Fibroblast of lung (primary cell): ENCODE measurements at places on chromosomes 7 and 10. TPM values are rescaled to one million over a fixed set of nuclear protein-coding genes. Genes with fewer than 3 reads are reported as not detected.

ZNF853 gene
- 0.66 and 4.4 TPM in 2 replicates for total RNA-seq

IL2RA gene
- total RNA-seq: not detected in 2 replicates

OPN1SW gene
- total RNA-seq: not detected in 2 replicates

CLCN1 gene
- under 0.01 TPM in 2 replicates for total RNA-seq

TRPV5 gene
- not detected in 2 replicates for total RNA-seq

NCF1 gene
- total RNA-seq: under 0.01 TPM in 1 of 2 replicates, not detected in the other

DNA sequence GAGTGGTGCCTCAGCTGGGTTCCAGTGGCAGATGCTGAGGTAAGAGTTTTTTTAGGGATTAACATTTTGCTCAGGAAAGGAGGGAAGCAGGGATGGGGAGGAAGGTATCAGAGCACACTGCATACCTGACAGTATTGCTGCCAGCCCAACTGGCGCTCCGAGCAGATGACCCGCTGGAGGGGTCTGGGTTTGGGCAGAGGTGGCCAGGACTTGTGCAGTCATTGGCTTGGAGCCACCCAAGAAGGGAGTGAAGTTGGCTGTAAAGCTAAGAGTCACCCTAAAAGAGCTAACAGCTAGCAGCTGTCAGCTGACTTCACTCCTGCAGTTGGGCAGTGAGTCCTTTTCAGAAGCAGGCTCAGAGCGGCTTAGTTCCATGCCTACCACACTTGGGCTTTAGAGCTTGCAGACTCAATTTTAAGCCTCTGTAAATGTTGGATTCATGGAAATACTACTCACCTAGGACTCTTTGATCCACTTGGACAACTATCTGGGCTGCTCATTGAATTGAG is 5.8 kb upstream of the ARHGAP22 start:
- no peak overlapping the region for H3K4me3 ChIP-seq
- no peak for DNase-seq
- peaks cover 36% of the 10 kb centered on the region for H3K4me1 ChIP-seq
- H3K36me3 ChIP-seq: no peaks in the 10 kb centered on the region
- no peaks in the 10 kb centered on the region for H3K27me3 ChIP-seq
- no peak overlapping the region for H3K27ac ChIP-seq

DNA sequence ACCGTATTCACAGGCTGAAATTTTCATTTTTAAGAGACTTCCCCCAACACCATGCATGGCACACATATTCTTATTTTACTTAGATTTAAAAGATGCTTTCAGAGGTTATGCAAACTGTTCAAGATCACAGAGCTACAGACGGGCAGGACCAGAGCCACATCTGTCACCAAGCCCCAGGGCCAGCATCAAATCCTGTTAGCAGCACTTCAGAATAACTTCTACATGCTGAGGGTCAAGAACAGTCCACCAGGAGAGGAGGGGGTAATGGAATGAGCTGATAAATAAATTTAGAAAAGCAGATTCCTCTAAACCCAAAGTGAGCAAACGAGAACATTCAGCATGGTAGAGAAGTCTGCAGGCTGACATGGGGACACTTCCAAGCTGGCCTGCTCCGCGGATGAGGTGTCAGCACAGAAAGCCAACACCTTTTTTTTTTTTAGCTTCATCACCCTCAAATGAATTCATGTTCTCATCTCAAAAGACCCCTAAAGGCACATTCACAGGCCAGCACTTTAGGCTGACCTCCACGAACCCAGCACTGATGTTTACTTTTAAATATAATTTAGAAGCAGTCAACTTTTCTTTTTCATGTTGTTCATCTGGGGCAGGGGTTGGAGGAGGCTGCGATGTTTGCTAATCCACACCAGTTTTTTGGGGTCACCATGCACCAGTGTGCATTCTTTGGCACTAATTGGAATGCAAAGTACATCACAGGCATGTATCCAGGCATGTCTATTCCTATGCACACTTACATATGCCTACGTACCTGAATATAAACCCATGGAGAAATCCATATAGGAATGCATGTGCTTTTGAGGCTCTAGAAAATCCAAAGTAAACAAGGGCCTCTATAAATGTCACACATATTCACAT is 249.0 kb downstream of the TNS3 start:
- no peaks in the 10 kb centered on the region for H3K27me3 ChIP-seq
- H3K36me3 ChIP-seq: peaks cover 3% of the 10 kb centered on the region
- no peak overlapping the region for H3K27ac ChIP-seq
- no peak overlapping the region for H3K4me3 ChIP-seq
- H3K4me1 ChIP-seq: peaks cover 30% of the 10 kb centered on the region

- no peaks in the 10 kb centered on the region for H3K4me1 ChIP-seq
- H3K4me3 ChIP-seq: no peak overlapping the region
- no peaks in the 10 kb centered on the region for H3K27me3 ChIP-seq
- no peak overlapping the region for H3K27ac ChIP-seq
- H3K36me3 ChIP-seq: no peaks in the 10 kb centered on the region
- no peak for DNase-seq
Observed at GRCh38 chr7:45617166-45617565, 43.0 kb downstream of the ADCY1 start.

GRCh38 chr10:68501691-68502090 is 25.6 kb downstream of the SLC25A16 start:
- H3K27me3 ChIP-seq: no peaks in the 10 kb centered on the region
- no peak overlapping the region for H3K27ac ChIP-seq
- no peak for DNase-seq

GRCh38 chr7:148918058-148918596 is 34.0 kb upstream of the EZH2 start:
- no peaks in the 10 kb centered on the region for H3K4me1 ChIP-seq
- no peaks in the 10 kb centered on the region for H3K36me3 ChIP-seq
- H3K4me3 ChIP-seq: no peak overlapping the region
- DNase-seq: no peak

DNA sequence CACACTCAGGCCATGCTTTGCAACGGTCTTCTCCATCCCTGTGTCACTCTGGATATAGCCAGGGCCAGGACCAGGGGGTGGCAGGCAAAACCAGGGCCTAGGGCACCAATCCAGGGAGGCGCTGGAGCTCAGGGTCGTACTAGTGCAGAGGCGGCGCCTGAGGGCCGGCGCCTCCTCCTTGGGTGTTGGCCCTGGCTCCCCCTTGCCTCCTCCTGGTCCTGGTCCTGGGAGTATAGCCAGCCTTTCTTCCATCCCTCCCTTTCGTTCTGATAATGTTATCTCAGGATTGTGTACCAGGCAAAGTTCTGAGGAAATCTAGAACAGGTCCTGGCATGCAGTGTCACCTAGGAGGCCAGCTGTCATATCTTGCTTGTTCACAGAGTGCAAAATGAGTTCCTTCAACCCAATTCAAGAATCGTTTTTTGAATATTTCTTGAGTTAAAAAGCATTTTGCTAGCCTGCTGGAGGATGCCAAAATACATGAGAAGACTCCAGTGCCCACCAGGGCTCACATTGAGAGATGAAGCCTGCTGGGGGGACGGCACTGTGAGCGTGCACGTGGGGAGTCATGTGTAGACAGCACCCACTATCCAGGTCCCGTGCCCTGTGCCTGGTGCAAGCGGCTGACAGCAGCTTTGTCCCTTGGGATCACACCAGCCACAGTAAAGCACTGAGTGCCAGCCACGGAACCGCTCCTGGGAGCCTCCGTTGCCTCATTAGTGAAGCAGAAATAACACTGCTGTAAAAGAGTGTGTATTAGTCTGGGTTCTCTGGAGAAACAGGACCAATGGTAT is 106.9 kb upstream of the C7orf33 start:
- H3K36me3 ChIP-seq: no peaks in the 10 kb centered on the region
- no peaks in the 10 kb centered on the region for H3K27me3 ChIP-seq
- H3K27ac ChIP-seq: no peak overlapping the region
- no peak overlapping the region for H3K4me3 ChIP-seq
- H3K4me1 ChIP-seq: no peaks in the 10 kb centered on the region
- no peak for DNase-seq

- no peaks in the 10 kb centered on the region for H3K36me3 ChIP-seq
- no peaks in the 10 kb centered on the region for H3K4me1 ChIP-seq
- DNase-seq: no peak
- H3K4me3 ChIP-seq: no peak overlapping the region
- no peak overlapping the region for H3K27ac ChIP-seq
- no peaks in the 10 kb centered on the region for H3K27me3 ChIP-seq
Observed at GRCh38 chr10:132306343-132306685, 1.4 kb downstream of the STK32C start.

DNA sequence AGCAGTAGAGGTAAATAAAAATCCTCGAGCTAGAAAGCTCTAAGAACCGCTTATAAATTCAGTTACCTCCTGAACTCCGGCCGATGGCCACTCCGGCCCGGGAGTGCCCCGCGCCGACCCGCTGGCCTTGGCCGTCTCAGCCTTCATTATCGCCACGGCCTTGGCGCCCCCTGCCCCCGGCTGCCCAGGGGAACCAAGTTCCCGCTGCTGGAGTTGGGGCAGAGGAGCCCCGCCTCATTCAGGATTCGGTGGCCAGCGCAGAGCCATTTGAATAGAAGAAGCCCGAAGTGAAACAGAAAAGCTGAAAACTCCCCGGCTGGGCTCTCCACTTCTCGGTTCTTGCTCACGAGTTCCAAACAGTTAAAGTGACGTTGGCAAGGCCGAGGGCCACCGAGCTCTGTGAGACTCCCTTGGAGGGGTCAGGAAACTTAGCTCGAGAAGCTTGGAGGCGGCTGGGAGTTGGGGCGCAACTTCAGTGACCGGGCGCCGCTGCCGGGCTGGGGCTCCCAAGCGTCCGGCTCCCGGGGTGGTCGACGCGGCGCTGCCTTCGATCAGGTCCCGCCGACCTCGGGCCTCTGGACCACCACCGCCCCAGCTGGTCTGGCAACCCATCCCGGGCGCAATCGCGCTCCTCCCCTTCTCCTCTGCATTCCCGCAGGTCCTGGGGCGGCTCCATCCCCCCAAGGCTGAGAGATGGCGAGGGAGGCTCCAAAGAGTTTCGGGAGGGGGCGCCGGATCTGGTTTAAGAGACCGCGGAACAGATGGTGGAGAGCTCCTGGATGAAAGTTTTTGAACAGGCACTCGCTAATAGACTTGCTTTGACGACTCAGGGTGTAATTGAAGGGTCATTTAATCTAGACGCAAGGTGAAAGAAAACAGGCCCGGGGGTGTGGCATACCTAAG is 5.8 kb upstream of the FEZF1 start:
- H3K4me3 ChIP-seq: peak overlapping the region; percentile 47
- no peak for DNase-seq
- no peaks in the 10 kb centered on the region for H3K36me3 ChIP-seq
- no peaks in the 10 kb centered on the region for H3K4me1 ChIP-seq

GRCh38 chr7:106279425-106280197 is 5.2 kb downstream of the NAMPT start:
- peaks cover 2% of the 10 kb centered on the region for H3K4me1 ChIP-seq
- DNase-seq: no peak
- peaks cover 4% of the 10 kb centered on the region for H3K36me3 ChIP-seq
- no peak overlapping the region for H3K27ac ChIP-seq
- no peaks in the 10 kb centered on the region for H3K27me3 ChIP-seq
- H3K4me3 ChIP-seq: no peak overlapping the region

- peak; percentile 2 for DNase-seq
- H3K4me3 ChIP-seq: no peak overlapping the region
- peaks cover 11% of the 10 kb centered on the region for H3K27me3 ChIP-seq
- no peaks in the 10 kb centered on the region for H3K36me3 ChIP-seq
- no peaks in the 10 kb centered on the region for H3K4me1 ChIP-seq
- H3K27ac ChIP-seq: no peak overlapping the region
Observed at GRCh38 chr10:49300140-49300974, 1.4 kb downstream of the C10orf71 start.

DNA sequence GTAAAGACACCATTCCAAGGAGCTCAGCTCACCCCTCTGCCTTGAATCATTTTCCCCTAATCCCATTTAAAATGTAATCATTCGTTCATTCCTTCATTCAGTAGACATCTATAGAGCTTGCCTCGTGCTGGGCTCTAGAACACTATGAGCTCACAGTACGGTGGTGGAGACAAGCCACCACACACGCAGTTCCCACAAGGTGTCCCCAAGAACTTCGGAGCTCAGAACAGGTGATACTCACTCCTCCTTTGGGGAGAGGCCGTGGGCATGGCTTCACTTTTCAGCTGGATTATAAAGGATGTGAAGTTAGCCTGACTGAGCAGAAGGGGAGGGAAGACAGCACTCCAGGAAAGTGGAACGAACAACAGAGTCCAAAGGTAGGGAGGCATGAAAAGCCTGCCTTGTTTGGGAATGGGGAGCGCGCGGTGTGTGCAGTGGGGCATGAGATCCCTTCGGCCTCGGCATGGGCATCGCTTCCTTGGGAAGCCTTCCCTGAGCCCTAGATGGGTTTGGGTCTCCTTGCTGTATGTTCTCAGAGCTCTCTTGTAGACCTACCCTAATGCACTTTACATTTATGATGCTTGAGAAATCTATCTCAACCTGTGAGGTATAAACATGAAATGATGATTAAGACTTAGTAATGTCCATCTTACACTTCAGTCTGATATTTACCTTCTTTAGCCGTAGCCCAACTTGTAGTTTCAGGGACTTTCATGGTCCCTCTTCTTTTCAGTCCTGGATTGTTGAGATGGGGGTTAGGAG is 809 bp upstream of the OGA start:
- peaks cover 5% of the 10 kb centered on the region for H3K4me1 ChIP-seq
- H3K36me3 ChIP-seq: no peaks in the 10 kb centered on the region
- DNase-seq: no peak
- peak overlapping the region; percentile 64 for H3K4me3 ChIP-seq

DNA sequence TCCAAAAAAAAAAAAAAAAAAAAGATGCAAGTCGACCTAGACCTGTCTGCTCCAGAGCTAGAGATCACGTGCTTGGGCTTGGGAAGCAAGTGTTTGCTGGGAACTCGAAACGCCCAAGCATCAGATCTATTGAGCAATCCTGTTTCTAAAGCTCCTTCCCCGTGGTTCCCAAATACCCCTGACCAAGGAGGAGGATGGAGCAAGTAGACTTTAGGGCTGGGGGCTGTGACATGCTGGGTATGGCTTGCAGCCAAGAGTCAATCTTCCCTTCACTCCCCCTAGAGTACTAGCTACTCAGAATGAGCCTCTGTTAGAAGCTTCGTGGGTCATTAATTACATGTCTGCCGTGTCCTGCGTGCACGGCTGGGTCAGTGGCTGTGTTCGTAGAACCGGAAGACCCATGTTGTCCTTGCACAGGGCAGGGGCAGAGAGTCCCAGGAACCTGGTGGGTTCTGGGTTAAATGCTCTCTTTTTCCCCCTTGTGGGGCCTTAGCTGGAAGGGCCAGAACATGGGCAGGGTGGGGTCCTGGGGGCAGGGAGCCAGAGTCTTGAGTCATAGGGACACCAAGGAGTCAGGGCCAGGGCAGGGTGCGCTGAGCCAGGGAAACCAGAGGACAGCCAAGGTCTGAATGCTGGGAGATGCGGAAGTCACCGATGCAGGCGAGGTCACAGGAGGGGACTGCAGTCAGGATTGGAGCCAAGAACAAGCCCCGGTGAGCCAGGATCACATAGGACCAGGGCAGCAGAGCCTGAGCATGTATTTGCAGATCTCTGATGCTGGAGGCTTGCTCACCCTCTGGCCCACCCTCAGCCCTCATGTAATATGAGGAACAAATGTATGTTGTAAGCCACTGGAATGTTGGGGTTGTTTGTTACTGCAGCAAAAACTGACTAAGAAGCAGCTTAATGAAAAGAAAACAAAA is 34.6 kb upstream of the TPST1 start:
- H3K4me1 ChIP-seq: peaks cover 9% of the 10 kb centered on the region
